Stimulated activated CD4-positive, alpha-beta T cell treated with anti-CD3 and anti-CD28 coated beads, TNF-alpha, amount 100 ng/mL, for 48 hours (primary cell): ENCODE measurements at places on chromosomes 16 and 17.

DNA sequence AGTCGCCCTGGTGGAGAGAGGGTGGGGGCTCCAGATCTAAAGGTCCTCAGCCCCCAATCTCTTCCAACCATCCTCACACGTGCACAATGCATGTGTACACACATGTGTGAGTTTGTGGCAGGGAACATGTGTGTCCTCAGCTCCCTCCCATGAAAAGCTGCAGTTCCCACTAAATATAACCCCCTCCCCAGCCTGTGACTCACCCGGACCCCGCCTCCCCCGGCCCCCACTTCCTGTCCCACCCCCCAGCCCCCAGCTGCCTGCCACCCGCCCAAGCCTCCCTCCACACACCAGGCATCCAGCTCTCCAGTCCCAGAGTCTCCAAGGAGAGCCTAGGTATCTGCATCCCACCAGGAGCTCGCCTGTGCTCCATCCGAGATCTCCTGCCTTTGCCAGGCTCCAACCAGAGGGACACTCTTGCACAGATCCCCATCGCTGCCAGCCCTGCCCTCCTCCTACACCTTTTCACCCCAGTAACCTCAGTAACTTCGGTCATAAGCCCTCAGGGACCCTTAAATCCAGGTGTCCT is 3.9 kb downstream of the DLG4 start:
- DNase-seq: no peak

- no peak for DNase-seq
Measured at GRCh38 chr16:30430428-30430970, 669 bp upstream of the DCTPP1 start.

DNA sequence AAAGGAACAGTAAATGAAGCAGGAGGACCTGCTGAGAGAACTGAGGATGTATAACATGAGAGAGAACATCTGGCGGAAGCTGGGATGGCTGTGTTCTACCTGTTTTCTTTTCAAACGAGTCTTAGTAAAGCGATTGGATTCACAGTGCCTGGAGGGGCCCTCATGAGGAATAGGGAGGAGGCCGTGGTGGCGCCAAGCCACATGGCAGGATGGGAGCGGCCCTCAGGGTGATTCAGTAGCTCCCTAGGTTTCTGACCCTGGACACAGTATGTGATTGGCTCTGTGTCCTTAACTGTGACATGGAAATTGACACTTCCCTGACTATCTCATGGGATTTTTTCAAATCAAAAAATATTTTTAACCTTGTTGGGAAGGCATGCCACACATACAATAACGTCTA is 32.1 kb downstream of the USP43 start:
- no peak for DNase-seq

- DNase-seq: no peak
Measured at GRCh38 chr17:5513628-5514027, 27.3 kb downstream of the MIS12 start.

DNA sequence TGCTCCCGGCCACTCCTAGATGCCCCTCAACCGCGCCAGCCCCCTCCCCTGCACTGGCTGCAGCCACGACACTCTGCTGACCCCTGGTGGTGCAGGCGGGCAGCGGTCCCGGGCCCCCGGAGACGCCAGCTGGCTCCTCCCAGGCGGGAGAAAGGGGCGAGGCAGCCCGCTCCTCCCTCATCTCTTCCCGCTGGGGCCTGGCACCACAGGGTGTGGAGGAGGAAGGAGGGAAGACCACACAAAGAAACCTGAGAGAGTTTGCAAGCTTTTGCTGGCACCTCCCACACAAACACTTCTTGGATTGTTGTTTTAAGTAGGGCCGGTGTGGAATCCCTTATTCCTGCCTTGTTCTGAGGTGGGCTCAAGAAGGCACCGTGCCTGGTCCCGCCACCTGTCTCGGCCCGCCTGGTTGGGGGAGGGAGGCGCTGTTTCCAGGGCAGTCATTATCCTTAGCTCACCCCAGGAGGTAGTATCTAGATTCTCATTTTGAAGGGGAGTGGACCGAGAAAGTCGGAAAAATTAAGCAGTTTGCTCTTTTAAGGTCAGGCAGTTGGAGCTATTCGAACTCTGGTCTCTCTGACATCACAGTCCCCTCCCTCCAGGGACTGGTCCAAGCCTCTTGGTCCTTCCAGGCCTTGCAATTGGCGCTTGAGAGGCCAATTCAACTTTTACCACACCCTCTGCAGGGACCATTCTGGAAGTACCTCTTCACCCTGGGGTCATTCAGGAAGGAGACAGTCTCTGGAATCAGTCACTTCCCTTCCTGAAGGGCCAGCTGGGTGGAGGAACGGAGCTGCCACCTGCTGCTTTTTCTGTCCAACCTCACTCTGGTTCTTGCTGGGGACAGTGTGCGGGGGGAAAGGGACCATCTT is 959 bp upstream of the ANKRD13B start:
- DNase-seq: peak; percentile 68

DNA sequence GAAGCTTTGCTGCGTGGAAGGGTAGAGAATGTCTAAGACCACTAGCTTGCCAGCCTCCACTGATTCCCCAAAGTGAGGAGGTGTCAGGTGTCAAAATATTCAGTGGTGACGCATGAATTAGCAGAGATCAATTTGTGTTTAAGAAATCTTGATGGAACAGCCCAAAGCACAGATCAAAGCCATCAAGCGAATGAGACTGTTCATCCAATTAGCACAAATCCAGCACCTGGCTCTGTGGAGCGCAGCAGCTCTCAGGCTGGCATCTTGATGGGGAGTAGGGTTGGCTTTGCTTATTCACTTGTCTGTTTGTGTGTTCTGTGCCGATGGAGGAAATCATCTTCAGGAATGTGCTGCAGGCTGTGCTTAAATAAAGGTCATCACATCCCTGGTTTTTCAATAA is 456.8 kb upstream of the CCL2 start:
- no peak for DNase-seq

DNA sequence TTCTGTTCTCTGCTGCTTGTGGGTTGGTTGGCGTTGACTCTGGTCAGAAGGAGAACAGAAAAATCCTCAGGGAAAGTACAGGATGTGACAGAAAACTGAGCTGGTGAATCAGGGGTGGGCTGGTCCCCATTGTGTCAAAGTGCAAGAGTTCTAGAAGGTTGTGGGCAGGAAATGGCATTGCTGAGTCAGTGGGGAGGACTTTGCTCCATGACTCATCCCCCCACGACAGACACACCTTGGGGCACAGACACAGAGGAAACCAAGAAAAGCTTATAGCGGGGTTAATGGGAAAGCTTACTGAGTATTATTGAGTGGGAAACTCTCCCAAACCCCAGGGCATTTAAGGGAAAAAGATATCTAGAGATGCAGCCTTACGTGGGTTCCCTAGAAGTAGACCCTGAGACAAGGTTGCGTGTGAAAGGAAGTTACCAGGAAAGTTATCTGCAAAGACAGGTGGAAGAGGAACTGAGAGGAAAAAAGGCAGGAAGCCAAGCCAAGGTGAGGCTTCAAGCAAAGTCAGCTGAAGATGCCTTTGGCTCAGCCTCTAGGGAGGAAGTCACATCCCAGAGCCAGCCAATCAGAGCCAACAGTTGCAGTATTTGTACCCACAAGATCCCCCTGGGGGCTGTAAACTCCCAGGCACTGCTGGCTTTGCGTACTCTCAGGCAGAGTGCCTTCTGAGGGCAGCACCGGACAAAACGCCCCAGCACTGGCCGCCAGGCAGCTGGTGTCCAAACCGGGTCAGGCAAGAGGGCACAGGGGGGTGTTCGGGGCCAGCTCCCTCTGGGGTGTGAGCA is 86.4 kb downstream of the FOXL1 start:
- peak; percentile 30 for DNase-seq

- no peak for DNase-seq
Measured at GRCh38 chr17:63290784-63291183, 155.3 kb downstream of the CYB561 start.

DNA sequence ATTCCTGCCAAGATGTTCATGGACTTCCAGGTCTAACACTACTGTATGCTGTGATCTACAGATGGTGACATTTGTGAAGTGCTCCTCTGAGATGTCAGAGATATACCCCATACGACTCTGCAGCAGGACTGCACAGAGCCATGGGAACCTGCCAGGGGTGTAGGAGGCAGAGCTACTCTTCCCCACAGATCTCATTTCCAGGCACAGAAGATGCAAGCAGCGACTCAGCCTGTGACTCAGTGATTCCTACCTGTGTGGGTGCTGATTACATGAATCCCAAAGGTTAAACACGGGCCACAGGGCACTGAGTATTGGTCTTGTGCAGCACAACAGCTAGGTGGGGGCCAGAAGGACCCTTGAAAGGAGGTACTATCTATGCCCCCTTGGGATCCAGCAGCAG is 137.0 kb upstream of the SOX9 start:
- no peak for DNase-seq

- no peak for DNase-seq
Measured at GRCh38 chr16:4019371-4019791, 96.9 kb downstream of the ADCY9 start.

- DNase-seq: no peak
Measured at GRCh38 chr16:77877712-77878347, 89.5 kb downstream of the VAT1L start.

DNA sequence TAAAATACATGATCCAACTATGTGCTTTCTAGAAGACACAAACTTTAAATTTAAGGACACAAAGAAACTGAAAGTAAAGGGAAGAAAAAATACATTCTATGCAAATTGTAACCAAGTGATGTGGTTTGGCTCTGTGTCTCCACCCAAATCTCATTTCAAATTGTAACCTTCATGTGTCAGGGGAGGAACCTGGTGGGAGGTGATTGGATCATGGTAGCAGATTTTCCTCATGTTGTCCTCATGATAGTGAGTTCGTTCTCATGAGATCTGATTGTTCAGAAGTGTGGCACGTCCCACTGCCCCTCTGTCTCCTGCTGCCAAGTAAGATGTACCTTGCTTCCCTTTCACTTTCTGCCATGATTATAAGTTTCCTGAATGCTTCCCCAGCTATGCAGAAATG is 15.0 kb downstream of the OR1A1 start:
- DNase-seq: no peak

DNA sequence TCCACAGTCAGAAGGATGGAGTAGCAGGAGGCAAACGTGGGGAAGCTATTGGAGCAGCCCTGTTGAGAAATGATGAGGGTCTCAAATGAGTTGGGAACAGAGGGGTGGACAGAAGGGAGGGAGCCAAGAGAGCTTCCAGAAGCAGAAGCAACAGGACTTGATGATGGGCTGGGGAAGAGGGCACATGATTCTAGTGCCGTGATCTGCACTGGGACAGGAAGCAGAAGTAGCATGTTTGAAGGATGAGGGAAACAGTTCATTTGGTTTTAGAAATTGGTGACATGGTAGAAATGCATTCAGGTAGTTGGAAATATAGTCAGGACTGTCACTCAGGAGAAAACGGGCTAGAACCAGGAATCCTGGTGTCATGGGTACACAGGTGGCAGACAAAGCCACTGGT is 19.4 kb downstream of the EMP2 start:
- no peak for DNase-seq
